ENCODE measurements at places on chromosomes 16 and 17. TPM values are rescaled to one million over a fixed set of nuclear protein-coding genes. Genes with fewer than 3 reads are reported as not detected.

DNA sequence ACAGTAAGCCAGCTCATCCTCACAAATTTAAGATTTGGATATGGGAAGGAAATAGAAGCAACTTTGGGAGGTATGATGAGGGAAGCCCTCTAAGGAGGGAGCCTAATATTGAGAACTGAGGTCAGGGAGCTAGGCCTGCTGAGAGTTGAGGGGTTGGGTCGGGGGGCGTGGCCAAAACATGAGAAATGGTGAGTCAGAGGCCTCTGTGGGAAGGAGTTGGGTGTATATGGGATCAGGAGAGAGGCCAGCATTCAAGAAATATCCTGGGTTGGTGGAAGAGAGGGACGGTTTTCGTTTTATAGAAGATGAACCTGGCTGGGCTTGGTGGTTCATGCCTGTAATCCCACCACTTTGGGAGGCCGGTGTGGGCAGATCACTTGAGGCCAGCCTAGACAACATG is 48.4 kb downstream of the CLEC16A start:
- DNase-seq = no peak
- no peak overlapping the region for H3K27ac ChIP-seq
- no peak overlapping the region for H3K4me3 ChIP-seq
- no peaks in the 10 kb centered on the region for H3K4me1 ChIP-seq
- H3K36me3 ChIP-seq = peaks cover 11% of the 10 kb centered on the region

Gene CMTM2
- total RNA-seq = not detected

Gene SPNS3
- not detected for total RNA-seq

Gene KRTAP2-1
- total RNA-seq = not detected

GRCh38 chr17:7650509-7651096 is at the start of gene ATP1B2:
ATP1B2 (plus strand) TSS chr17:7650926; CDS start chr17:7651519, 593 bp downstream.
- peaks cover 6% of the 10 kb centered on the region for H3K27me3 ChIP-seq
- peak; percentile 67 for DNase-seq
- H3K27ac ChIP-seq = no peak within 1 kb of the TSS
- peaks cover 20% of the 10 kb centered on the region for H3K4me1 ChIP-seq

- H3K4me3 ChIP-seq = no peak overlapping the region
- H3K36me3 ChIP-seq = peaks cover 56% of the 10 kb centered on the region
- peak overlapping the region; percentile 50 for H3K27ac ChIP-seq
- H3K27me3 ChIP-seq = no peaks in the 10 kb centered on the region
- no peak for DNase-seq
These were observed 8.7 kb downstream of the ZNF276 start for GRCh38 chr16:89729863-89730593.

Gene ITGAD
- not detected for total RNA-seq

DNA sequence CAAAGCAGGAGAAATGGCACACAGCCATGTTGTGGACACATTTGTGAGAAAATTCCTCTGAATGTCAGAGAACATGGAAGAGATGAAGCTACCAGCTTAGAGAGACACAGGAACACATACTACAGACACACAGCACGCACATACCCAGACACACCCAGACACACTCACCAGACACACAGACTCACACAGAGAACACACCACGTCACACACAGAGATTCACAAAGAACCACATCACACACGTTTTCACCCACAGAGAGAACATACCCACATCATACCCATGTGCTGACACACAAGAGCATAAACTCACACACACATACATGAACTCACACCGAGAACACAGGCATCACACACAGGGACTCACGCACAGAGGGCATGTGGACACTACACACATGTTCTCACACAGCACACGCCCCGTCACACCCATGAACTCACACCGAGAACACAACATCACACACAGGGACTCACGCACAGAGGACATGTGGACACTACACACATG is 124.9 kb downstream of the METRNL start:
- H3K27ac ChIP-seq = no peak overlapping the region
- no peak overlapping the region for H3K4me3 ChIP-seq
- H3K36me3 ChIP-seq = no peaks in the 10 kb centered on the region

Gene PROCA1
- 0.31 TPM for total RNA-seq

DNA sequence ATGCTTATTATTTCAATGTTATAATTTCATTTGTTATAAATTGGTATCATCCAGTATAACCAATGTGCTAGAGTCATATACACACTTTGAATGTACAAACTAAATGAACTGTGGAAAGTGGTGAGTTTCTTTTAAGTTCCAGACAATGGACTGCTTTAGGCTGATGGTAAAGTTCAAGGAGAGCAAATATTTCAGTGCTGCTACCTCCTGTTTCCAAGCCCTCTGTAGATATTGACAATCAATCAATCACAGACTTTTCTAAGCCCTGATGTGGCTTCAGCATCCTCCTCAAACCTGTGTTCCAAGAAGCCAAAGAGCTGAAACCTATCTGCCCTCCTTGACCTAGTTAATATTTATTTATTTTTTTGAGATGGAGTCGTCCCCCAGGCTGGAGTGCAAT is 28.2 kb upstream of the SREBF1 start:
- H3K4me1 ChIP-seq = peaks cover 31% of the 10 kb centered on the region
- no peak overlapping the region for H3K4me3 ChIP-seq
- peak overlapping the region; percentile 27 for H3K27ac ChIP-seq
- H3K36me3 ChIP-seq = no peaks in the 10 kb centered on the region
- DNase-seq = peak; percentile 31

Gene ABCC11
- total RNA-seq = 1.0 TPM

GRCh38 chr17:75720656-75721462 is at the start of gene ITGB4:
ITGB4 (plus strand) TSS chr17:75721459; CDS start chr17:75724704, 3,245 bp downstream.
- H3K36me3 ChIP-seq = no peaks in the 10 kb centered on the region
- peaks cover 32% of the 10 kb centered on the region for H3K4me1 ChIP-seq

Gene MYH2
- total RNA-seq = not detected

GRCh38 chr16:11367483-11367906 is 22.2 kb downstream of the RMI2 start:
- no peak for DNase-seq
- no peaks in the 10 kb centered on the region for H3K36me3 ChIP-seq
- H3K27me3 ChIP-seq = no peaks in the 10 kb centered on the region
- H3K4me1 ChIP-seq = peaks cover 82% of the 10 kb centered on the region
- no peak overlapping the region for H3K4me3 ChIP-seq

- H3K27me3 ChIP-seq = peaks cover 9% of the 10 kb centered on the region
- H3K27ac ChIP-seq = no peak overlapping the region
- DNase-seq = no peak
- H3K4me3 ChIP-seq = no peak overlapping the region
- no peaks in the 10 kb centered on the region for H3K4me1 ChIP-seq
These were observed 12.8 kb downstream of the TBC1D26 start for GRCh38 chr17:15744885-15745284.

GRCh38 chr16:53787423-53787822 is 83.5 kb downstream of the FTO start:
- no peaks in the 10 kb centered on the region for H3K36me3 ChIP-seq
- H3K4me3 ChIP-seq = no peak overlapping the region
- DNase-seq = no peak
- peaks cover under 1% of the 10 kb centered on the region for H3K4me1 ChIP-seq
- H3K27ac ChIP-seq = no peak overlapping the region

Gene ADAD2
- total RNA-seq = not detected

- H3K4me1 ChIP-seq = peaks cover 60% of the 10 kb centered on the region
- no peak for DNase-seq
- peaks cover 2% of the 10 kb centered on the region for H3K36me3 ChIP-seq
- no peak overlapping the region for H3K4me3 ChIP-seq
These were observed 79.8 kb downstream of the CMIP start for GRCh38 chr16:81524382-81524781.
